ENCODE measurements at places on chromosomes 12 and 14.

GRCh38 chr14:55051165-55051422 is 353 bp upstream of the MAPK1IP1L start:
- no peak for DNase-seq

GRCh38 chr12:122849352-122850047 is 14.2 kb downstream of the HIP1R start:
- no peak for DNase-seq

DNA sequence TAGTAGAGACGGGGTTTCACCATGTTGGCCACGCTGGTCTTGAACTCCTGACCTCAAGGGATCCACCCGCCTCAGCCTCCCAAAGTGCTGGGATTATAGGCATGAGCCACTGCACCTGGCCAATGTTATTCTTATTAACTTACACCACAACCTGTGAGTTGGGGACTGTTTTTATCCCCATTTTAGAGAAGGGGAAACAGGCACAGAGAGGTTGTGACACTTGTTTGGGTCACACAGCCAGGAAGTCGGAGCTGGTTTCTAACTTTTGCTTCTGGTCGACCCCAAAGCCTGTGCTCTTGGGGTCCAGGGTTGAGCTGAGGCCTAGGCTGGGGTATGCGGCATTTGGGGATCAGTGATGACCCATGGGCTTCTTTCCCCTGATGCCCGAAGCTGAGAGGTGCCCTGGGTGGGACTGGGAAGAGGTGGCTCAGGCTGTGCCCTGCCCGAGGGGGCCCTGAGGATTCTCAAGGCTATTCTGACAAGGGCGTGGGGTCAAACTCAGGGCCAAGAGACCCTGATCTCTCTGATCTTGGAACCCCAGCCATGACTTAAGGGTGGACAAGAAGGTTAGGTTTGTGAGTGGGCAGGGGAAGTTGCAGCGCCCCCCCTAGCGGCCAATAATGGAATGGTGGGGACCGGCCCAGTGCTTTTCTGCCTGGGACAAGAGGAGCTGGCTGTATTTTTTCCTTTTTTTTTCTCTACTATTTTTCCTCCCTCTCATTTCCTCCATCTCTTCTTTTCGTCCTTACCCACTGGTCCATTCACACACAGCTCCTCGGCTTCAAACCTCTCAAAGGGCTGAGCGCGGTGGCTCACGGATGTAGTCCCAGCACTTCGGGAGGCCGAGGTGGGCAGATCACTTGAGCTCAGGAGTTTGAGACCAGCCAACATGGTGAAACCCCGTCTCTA is 3.0 kb downstream of the SDSL start:
- peak; percentile 32 for DNase-seq

DNA sequence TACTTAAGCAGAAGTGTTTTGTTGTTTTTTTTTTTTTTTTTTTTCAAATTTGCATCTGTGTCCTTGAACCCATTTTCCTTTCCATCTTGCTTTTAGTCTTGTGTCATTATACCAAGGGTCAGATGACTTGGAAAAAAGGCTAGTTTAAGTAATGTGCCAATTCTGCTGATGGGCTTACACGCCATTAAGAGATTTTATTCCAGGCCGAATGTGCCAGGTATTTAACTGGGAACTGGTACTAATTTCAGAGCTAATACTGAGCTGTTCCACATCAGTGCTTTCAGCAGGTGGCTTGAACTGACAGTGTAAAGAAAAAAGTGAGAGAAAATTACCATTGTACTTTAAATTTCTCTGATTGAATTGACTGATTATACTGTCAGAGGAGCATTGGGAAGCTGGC is 224.9 kb downstream of the NPAS3 start:
- no peak for DNase-seq

GRCh38 chr12:85894653-85895052 is 20.6 kb downstream of the NTS start:
- DNase-seq: no peak

DNA sequence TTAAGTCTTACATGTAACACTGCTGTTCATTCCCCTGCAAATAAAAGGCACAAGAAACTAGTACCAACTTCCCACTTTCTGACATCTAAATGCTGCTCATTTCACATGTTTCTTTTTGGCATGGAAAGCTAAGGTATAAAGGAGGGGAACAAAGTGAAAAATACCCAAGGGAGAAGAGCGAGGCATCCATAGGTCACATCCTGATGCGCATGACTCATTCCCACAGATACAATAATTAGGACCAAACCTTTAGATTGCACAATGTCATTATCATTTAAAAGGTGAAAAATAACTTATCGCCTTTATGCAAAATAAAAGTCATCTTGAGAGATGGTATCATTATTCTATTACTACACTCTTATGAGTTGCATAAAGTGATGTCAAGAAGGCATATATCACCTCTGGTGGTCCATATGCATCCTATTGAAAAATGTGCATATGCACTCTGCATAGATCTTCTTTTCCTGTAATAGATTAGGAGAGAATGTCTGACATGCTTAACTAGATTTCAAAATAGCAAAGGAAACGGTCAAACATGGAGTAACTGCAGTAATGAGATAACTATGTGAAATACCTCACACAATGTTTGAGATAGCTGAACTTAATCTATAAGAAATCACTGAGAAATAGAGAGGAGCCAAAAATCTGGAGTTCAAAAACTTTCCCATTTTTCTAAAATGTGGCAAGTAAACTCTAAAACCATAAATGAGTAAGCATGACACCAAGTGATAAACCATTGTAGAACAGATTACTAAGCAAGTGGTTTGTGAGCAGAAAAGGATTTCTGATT is 382.5 kb upstream of the TMTC1 start:
- no peak for DNase-seq

- peak; percentile 71 for DNase-seq
Observed at GRCh38 chr12:119444462-119445044, 110.0 kb downstream of the CCDC60 start.

- DNase-seq: no peak
Observed at GRCh38 chr12:101015044-101015443, 195.0 kb downstream of the SLC5A8 start.

- DNase-seq: no peak
Observed at GRCh38 chr12:46359667-46360280, 12.8 kb downstream of the SLC38A2 start.

GRCh38 chr14:104979758-104980610 is 1.8 kb upstream of the AHNAK2 start:
- no peak for DNase-seq

DNA sequence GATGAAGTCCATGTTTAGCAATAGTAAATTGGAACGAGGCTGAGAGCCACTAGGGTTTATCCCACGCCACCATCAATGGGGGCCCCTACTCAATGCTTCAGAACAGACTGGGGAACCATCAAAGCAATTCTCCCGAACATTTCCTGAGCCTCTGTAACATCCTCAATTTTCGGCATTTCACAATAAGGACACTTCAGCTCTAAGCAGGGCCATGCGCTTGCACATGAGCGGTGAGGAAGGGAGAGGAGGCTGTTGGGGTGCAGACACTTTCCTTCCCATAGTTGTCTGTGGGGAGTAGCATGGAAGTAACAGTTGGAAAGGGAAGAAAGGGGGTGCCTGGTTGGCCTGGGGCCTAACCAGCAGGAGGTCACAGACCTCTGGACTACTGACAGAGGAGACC is 129.9 kb upstream of the PRMT8 start:
- DNase-seq: no peak

- no peak for DNase-seq
Observed at GRCh38 chr14:57412341-57412740, 22.0 kb downstream of the NAA30 start.

DNA sequence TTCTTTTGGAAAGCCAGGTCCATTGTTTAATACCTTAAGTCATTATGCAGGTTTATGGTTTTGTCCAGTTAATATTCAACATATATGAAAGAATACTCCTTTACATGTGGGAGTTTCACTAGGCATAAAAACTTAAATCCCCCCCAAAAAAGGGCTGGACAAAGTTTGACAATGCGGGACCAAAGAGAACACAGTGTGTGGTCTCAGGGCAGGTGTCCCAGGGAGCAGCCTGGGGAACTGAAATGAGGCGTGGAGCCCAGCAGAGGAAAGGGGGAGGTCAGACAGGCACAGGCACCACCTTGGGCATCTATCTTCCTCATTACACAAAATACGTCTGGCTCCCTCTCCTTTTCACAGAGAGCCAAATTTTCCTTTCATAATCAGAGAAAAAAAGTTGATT is 22.5 kb downstream of the PKP2 start:
- DNase-seq: no peak

DNA sequence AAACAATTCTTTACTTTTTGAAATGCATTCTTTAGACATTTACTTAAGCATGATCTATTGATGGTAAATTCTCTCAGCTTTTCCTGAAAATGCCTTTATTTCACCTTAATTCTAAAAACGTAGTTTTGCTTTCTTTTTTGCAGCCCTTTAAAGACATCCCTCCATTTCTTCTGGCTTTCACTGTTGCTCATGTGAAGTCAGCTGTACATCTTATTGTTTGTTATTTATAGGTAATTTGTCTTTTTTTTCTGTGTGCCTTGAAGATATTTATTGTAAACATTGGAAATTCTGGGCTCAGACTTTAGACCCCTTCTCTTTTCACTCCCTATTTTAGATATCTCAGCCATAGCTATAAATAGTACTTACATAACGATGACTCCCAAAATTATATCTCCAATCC is 70.4 kb downstream of the IFNG start:
- no peak for DNase-seq

- peak; percentile 83 for DNase-seq
Observed at GRCh38 chr12:27652174-27652763, 44.0 kb upstream of the REP15 start.

- DNase-seq: no peak
Observed at GRCh38 chr12:120466560-120467315, 2.8 kb downstream of the SRSF9 start.
